ENCODE measurements at places on chromosomes 2 and 18. TPM values are rescaled to one million over a fixed set of nuclear protein-coding genes. Genes with fewer than 3 reads are reported as not detected.
A peak's percentile ranks its signal among the peaks of the same experiment; 100 is the strongest.

Gene LOXHD1
- polyA plus RNA-seq: 0.13 TPM

Gene DNER
- 0.24 TPM for polyA plus RNA-seq

DNA sequence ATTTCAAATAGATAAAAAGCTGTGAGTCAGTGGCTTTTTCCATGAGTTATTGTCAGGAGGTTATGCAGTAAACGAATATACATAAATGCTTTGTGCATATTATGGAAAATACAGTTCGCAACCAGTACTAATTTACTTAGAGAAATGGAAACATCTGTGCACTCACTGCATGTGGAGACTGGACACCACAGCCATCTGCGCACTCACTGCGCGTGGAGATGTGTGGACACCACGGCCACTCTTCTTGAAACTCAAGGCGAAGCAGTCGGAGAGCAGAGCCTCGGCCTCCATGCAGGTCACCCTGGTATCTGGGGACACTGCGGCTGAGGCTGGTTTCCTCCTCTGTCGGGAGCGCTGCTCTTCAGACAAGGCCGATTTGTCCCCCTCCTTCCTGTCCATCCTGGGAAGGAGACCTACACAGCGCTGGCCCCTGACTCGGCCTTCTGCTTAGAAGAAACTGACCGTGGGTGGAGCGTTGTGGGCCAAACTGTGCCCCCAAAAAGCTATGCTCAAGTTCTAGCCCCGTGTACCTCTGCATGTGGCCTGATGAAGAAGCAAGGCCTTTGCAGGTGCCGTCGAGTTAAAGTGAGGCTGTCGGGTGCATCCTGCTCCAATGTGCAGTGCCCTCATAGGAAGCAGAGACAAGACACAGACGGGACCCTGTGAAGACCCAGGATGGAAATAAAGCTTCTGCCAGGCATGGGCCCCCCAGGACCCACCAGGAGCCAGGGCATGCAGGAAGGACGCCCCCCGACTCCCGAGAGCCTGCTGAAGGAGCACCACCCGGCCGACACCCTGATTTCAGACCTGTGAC, 88.0 kb downstream of the TPO start:
- DNase-seq: peak; percentile 72

DNA sequence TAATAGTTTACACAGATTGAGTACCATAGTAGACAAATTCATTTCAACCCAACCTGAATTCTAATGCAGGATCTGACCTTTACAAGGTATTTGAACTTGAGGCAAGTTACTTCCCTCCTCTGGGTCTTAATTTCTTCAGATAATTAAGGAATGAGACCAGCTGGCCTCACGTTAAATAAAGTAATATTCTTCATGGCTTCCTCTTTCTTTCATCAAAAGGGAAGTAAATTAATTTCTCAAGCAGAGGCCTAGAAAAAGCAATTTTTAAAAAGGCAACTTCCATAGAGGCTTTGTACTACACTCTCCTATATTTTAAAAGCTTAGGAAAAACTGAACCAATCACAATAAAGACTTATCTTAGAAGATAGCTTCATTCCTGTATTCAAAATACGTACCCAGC, 109.2 kb downstream of the EXOC6B start:
- no peak for DNase-seq

DNA sequence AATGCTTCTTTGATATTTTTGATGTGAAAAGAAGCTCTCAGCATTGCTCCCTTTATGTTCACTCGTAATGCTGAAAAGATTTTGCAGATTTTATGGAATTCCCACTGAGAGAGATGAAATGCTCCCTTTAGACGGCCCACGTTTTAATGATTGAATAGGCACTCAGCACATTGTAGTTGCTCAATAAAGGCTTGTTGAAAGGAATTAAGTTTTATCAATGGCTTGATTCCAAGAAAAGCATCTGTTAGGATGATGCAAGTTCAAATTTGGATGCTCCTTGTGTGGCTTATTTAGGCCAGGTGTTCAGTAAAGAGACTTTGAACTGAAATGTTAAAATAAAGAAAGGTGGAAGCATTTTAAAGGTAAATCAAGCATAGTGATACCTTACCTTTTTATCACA, 725.1 kb downstream of the EPHA4 start:
- DNase-seq: no peak

DNA sequence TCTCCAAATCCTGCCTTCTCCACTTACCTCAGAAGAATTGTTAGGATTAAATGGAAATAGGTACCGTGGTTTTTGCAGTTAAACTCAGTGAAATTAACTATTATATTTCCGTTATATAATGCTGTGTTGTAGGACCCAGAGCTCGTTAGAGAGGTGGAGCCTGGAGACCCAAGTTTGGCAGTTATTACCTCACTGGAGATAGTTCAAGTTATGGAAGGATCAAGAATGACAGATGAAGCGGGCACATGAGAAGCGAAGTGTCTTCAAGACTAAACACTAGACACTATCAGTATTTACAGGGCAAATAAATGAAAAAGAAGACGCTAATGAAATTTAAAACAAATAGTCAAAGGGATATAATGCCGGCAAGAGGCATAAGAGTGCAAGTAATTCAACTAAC, 866 bp downstream of the CWC22 start:
- DNase-seq: no peak
